ENCODE measurements at places on chromosomes 7 and 10.

DNA sequence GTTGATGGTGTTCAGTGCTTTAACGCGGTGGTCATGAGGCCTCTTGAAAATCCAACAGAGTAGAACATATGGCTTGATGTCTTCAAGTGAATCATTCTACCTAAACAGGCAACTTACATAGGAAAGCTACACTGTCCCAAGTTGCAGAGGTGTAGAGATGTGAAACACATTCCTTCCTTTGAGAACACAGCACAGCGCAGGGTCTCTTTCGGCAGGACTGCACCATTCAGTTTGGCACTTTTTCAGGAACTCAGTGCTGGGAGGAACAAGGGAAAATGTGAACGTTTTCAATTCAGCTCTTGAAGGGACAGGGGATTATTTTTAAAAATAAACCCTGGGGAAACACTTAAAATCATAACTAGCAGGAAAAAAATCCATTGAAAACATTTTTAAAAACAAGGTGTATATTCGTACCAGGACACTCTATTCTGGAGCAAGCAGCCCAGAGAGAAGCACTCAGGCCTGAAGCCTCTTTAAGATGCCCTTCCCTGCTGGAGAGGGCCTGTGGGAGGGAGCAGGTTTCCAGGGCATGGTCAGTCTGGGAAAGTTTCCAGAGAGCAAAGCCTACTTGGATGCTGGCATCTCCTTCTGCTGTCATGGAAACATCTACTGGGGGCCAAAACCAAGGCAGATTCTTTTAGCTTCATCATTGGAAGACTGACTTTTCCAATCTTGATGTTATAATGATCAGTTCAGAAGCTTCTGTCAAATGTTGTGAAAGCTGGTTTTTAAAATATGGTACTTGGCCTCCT is 60.4 kb upstream of the NPVF start:
- peak; percentile 40 for DNase-seq

- no peak for DNase-seq
These were observed 158.6 kb downstream of the CREB5 start for GRCh38 chr7:28570970-28571288.

GRCh38 chr7:149856583-149856982 is 17.2 kb upstream of the ATP6V0E2 start:
- no peak for DNase-seq

GRCh38 chr10:35349389-35349915 is 13.1 kb downstream of the CCNY start:
- no peak for DNase-seq

DNA sequence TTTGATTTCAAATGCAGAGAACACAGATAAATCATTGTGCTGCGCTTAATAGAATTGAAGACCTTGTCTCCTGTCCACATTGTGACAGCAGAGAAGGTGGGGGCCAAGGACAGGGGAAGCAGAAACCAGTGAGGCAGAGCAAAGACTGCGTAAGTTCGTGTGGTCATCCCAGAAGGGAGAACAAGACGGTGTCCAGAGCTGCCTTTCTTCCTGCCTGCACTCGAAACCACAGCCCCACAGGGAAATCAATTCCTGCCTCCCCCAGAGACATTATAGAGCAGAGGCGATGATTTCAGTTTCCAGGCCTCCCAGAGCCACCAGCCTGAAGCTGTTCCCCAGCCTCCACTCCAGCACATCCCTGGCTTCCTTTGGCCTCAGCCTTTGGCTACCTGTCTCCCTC is 39.7 kb upstream of the UCN3 start:
- no peak for DNase-seq

- no peak for DNase-seq
These were observed 73.9 kb downstream of the NRP1 start for GRCh38 chr10:33260403-33261149.

GRCh38 chr10:50561816-50562215 is 61.9 kb downstream of the SGMS1 start:
- DNase-seq: no peak

DNA sequence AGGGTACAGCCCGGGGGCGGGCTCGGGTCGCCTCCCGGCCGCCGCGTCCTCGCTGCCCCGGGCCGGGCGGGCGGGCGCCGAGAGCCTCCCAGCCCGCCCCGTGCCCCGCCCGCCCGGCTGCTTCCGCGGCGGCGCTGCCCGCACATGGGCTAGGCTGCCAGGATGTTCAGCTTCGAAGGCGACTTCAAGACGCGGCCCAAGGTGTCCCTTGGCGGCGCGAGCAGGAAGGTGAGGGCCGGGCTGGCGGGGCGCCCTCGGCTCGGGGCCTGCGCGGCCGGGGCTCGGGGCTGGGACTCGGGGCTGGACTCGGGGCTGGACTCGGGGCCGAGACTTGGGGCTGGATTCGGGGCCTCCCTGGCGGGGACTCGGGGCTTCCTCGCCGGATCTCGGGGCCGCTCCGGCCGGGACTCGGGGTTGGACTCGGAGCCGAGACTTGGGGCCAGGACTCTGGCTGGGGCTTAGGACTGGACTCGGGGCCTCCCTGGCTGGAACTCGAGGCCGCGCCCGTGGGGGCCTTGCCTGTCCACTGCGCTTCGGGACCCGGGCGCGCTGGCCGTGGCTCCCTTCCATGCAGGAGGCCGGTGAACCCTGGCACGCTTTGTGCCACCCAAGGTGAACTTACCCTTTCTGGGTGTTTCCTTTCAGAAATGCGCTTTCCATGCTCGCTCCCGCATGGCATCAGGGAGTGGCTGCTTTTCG is 534 bp downstream of the UBE3C start:
- peak; percentile 70 for DNase-seq

DNA sequence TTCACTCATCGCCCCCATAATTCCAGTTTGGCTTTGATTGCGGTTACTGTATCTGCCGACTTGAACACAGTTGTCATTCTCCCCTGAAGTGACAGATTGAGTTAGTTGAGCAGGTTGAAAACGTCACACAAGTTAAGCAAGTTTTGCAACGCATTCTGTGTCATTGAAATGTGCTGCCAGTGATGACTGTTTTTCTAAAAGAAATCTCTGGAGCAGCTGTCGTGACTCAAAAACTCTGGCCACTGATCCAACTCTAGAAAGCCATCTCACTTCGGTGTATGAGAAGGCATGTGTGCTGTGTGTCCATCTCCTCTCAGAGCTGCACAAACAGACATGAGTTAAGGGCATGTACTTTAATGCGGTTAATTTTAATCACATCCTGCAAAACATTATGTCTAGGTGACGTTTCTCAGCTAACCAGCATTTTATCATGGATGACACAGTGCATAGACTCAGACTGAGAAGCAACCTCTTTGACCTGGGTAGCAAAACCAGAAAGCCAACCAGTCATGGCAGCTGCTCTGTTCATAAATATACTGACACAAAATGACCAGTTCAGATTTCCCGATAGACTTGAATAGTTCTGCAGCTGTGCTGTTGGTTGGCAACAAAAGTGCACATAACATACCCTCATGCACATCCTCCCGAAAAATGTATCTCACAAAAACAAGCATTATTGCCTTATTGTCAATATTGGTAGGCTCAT is 69.3 kb downstream of the CSTF2T start:
- no peak for DNase-seq

DNA sequence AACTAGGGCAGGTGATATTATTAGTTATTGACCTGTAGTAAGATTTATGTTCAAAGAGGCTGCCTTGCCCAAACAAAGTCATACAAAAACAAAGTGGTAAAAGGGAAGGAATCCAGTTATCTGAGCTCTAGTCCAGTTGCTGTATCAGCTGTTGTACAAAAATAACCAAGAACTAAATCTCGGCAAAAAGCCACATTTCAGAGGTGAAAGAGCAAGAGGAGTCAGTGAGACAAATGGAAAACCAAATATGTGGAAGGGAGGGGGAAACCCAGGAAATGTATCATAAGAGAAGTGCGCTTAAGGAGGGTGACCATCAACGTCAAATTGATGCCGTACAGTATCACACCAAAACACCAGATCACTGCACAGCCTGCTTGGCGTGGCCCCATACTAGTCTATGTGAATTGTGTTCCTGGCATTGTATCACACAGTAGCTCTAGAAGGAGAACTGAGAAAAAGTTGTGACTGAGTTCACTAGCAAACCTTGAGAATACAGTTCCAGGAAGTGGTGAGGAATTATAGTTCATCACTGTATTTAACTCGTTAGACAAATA is 6.4 kb downstream of the AGBL3 start:
- no peak for DNase-seq

- DNase-seq: peak; percentile 59
These were observed 27.8 kb downstream of the CHST15 start for GRCh38 chr10:124065382-124066125.

- DNase-seq: no peak
These were observed 108.1 kb downstream of the GPR26 start for GRCh38 chr10:123774132-123774742.

DNA sequence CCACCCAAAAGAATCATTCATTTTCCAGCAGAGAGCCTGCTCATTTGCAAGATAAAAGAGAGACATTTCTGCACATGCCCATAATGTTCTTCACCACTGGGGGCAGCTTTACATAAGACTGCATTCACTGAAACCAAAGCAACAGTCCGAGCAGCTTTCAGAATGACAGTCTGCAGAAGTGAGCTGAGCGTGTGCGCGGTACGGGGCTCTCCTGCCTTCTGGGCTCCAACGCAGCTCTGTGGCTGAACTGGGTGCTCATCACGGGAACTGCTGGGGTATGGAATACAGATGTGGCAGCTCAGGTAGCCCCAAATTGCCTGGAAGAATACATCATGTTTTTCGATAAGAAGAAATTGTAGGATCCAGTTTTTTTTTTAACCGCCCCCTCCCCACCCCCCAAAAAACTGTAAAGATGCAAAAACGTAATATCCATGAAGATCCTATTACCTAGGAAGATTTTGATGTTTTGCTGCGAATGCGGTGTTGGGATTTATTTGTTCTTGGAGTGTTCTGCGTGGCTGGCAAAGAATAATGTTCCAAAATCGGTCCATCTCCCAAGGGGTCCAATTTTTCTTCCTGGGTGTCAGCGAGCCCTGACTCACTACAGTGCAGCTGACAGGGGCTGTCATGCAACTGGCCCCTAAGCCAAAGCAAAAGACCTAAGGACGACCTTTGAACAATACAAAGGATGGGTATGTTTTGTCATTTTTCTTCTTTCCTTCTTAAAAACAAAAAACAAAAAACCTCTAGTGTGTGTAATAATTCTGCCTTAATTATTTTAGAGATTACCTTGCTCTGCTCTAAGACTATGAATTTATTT is at the start of gene LRRTM3:
Gene LRRTM3, plus strand, starts transcription at position 141 of the 820 bp plus-strand sequence.
- DNase-seq: no peak
